ENCODE measurements at places on chromosomes 11 and 22.

- no peak for DNase-seq
These were observed 68.7 kb downstream of the ETS1 start for GRCh38 chr11:128518493-128519207.

DNA sequence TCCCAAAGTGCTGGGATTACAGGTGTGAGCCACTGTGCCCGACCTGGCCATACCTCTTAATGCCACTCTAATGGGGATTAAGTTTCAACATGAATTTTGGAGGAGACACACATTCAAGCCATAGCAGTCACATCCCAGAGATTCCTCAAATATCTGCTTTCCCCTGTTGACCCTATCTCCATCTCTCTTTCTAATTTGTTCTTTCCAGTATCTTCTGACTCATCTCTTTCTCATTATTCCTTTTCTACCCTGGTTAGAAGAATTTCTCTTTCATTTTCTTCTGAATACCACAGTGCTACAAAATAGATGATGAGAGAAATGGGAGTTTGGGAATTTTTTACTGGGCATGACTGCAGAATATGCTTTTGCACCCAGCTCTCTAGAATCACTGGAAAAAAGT is 5.1 kb downstream of the OR10V1 start:
- DNase-seq = no peak

- peak; percentile 55 for DNase-seq
These were observed 897 bp downstream of the MAP6 start for GRCh38 chr11:75667831-75668450.

DNA sequence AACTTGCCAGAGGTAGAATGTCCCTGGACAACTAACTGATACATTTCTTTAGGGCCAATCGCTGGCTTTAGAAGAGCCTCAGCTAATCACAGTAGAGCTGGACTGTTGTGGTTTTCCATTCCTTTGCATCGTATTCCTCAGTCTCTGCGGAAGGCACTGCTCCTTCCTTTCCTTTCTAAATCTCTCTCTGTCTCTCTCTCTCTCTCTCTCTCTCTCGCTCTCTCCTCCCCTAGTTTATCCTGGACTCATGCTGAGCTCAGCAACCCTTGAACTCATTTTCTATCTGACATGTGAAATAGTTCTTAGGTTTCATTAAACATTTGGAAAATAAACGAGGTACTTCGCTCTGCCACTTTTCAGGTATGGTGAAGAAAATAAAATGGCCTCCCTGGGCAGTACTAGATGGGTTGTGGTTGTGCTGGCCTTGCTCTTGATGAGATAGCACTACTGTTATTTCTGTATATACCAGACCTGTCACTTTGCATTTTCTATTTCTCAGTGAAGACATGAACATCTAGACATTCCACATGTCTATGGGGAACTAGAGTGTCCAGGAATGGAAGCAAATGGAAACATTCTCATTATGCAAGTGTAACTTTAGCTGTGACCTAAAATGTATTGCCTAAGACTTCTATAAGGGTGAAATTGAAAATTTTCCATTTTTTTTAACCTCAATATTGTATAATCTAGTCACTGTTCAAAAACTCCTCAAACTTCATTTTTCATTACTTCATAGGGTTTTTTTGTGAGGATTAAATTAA is 12.0 kb upstream of the SESN3 start:
- DNase-seq = no peak
